ENCODE measurements at places on chromosomes 3 and 15. TPM values are rescaled to one million over a fixed set of nuclear protein-coding genes. Genes with fewer than 3 reads are reported as not detected.

DNA sequence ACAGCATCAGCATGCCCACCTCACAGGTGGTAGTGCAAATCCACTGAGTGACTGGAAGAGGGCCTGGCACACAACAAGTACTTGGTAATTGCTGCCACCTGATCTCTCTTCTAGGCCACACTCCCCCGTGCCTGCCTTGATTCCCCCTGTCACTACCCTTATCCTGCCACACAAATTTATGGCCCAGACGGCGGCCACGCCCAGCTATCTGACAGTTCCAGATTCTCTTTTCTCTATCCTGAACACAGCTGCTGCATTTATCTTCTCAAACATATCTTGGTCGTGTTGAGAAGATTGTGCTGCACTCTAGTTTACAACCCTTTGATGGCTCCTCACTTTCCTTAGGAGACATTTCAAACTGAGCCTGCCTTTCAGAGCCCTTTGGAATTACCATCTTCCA, 585.2 kb downstream of the NTRK3 start:
- H3K4me1 ChIP-seq: no peaks in the 10 kb centered on the region
- no peak for DNase-seq
- H3K4me3 ChIP-seq: no peak overlapping the region
- H3K27me3 ChIP-seq: no peaks in the 10 kb centered on the region
- no peak overlapping the region for H3K27ac ChIP-seq

GRCh38 chr3:160052385-160053047, 63.9 kb downstream of the IL12A start:
- no peak for DNase-seq
- no peaks in the 10 kb centered on the region for H3K27me3 ChIP-seq
- H3K4me3 ChIP-seq: no peak overlapping the region
- H3K36me3 ChIP-seq: no peaks in the 10 kb centered on the region
- H3K27ac ChIP-seq: no peak overlapping the region

GRCh38 chr3:45103753-45104714, 42.1 kb downstream of the CDCP1 start:
- no peak for DNase-seq
- H3K4me3 ChIP-seq: no peak overlapping the region
- H3K4me1 ChIP-seq: no peaks in the 10 kb centered on the region
- H3K27me3 ChIP-seq: no peaks in the 10 kb centered on the region
- no peak overlapping the region for H3K27ac ChIP-seq

DNA sequence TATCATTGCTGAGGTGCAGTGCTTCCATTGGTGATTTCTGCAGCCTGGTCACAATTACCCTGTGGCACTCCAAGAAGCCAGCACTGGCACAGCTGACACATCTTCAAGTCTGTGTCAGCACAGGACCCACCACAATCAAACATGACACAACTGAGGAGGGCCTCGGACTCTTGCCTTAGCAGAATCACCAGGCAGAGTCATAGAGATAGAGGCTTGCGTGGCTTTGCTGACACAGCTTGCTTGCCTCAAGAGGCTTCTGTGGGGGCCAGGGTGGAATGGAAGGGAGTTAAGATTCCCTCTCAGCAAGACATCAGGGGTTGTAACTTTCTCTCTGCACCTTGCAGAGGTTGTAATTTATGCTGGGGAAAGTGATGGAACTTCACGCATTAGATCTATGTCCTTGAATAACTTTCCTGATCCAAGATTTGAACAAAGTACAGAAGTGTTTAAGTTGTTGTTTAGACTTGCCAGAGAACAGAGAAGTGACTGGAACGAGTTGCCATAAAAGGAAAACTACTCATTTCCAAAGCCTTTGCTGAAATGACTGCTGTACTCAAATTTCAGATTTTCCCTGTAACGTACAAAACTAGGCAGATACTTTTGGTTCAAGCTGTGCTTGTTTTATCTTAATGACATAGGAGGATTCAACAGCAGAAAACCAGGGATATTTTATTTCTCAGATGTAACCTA, 170.7 kb downstream of the DIPK2A start:
- H3K4me3 ChIP-seq: no peak overlapping the region
- H3K36me3 ChIP-seq: no peaks in the 10 kb centered on the region
- no peaks in the 10 kb centered on the region for H3K27me3 ChIP-seq

DNA sequence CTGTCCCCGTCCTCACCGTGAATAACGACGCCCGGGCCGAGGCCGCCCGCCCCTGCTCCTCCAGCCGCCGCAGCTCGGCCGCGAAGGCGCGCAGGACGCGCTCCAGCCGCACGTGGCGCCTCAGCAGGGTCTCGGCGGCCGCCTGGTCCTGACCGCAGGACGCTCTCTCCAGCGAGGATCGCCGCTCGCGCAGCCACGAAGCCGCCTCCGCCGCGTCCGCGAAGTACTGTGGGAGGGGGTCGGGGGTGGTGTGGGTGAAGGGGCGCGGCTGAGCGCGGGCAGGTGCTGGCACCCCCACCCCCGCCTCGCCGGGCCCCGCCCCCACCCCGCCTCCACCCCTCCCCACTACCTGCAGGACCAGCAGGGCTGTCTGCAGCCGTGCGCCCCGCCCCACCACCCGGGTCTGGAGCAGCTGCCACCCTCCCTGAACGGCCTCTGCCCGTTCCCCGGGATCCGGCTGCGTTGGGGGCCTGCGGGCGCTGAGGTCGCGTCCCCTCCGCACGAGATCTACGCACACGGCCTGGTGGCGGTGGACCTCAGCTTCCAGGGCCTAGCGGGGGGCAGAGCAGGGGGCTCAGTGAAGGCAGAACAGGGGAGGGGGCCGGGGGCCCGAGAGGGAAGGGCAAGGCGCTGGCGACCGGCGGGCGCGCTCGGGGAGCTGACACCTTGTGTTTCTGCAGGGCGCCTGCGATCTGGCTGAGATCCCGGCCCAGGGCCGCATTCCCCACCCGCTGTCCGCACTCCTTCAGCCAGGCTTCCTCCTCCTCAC, 11.7 kb downstream of the SPTBN5 start:
- H3K27me3 ChIP-seq: peaks cover 6% of the 10 kb centered on the region
- DNase-seq: no peak
- no peak overlapping the region for H3K27ac ChIP-seq
- H3K36me3 ChIP-seq: no peaks in the 10 kb centered on the region
- H3K4me1 ChIP-seq: peaks cover 12% of the 10 kb centered on the region

DNA sequence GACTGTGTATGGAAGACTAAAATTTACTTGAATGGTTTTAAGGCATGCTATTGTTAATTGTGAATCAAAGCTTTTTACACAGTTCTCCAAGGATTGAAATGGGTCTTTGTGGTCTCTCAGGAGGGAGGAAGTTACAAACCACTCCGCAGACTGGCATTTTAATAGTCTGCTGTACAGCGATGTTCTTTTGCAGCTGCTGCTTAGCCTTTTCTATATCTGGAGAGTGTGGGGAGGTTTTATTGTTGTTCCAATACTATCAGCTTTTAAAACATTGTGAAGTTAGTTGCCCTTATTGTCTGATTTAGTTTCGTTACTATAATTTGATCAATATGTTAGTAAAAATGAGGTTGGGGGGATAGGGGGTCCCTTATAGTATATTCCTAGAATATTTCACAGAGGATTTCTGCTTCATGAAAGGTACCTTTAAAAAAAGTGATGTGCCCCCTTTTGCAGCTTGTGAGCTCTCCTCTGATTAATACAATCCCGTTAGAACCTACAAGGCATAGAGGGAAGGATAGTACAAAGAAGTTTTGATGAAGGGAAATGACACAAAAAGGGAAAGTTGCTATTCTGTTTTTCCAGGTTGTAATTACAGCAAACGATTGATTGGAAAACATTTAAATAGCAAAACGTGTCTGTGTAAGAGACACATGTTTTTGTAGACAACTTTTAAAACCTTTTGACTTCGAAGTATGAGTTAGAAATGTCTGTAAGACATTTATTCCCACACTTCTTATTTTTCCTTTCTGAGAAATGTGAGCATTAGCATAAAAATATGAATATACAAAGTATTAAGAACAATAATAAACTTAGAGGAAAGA, 158.3 kb upstream of the CGNL1 start:
- no peak overlapping the region for H3K27ac ChIP-seq
- no peaks in the 10 kb centered on the region for H3K36me3 ChIP-seq
- no peaks in the 10 kb centered on the region for H3K27me3 ChIP-seq
- H3K4me1 ChIP-seq: peaks cover 37% of the 10 kb centered on the region
- no peak overlapping the region for H3K4me3 ChIP-seq
- no peak for DNase-seq

- H3K4me3 ChIP-seq: no peak overlapping the region
- H3K36me3 ChIP-seq: no peaks in the 10 kb centered on the region
- H3K4me1 ChIP-seq: no peaks in the 10 kb centered on the region
- no peak overlapping the region for H3K27ac ChIP-seq
- no peak for DNase-seq
- H3K27me3 ChIP-seq: no peaks in the 10 kb centered on the region
Measured at GRCh38 chr3:123347691-123348264, 101.1 kb downstream of the ADCY5 start.

The C3orf70 gene
- total RNA-seq: 1.5 TPM

The GABRR3 gene
- total RNA-seq: not detected

Measured in upper lobe of left lung (tissue), 6 donors.